ENCODE measurements at places on chromosomes 5 and 9.

DNA sequence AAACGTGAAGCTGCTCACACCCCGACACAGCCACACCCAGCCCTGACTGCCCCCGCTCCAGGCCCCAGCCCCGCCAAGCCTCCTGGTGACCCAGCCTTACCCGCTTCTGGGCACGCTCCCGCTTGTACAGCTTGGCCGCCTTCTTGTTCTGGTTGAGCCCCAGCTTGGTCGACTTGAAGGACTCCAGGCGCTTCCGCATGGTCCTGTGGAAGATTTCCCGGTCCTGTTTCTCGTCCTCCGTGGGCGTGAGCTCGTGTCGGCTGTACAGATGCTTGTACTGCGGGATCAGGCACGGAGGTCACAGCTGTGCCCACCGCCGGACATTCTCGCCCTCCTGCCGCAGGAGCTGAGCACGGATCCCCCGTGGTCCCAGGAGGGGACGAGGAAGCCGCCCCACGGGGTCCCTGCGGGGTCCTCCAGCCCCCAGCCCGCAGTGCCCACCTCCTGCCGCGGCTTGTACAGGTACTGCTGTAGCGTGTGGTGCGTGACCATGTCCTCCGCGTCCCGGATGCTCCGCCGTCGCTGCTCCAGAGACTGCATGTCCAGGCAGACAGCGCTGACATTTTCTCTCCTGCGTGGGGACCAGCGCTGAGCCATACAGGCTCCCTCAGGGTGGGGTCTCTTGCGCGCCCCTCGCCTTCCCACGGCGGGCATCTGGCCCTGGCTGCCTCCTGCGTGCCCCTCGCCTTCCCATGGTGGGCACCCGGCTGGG, 33.3 kb downstream of the EXOC3 start:
- no peak for DNase-seq

DNA sequence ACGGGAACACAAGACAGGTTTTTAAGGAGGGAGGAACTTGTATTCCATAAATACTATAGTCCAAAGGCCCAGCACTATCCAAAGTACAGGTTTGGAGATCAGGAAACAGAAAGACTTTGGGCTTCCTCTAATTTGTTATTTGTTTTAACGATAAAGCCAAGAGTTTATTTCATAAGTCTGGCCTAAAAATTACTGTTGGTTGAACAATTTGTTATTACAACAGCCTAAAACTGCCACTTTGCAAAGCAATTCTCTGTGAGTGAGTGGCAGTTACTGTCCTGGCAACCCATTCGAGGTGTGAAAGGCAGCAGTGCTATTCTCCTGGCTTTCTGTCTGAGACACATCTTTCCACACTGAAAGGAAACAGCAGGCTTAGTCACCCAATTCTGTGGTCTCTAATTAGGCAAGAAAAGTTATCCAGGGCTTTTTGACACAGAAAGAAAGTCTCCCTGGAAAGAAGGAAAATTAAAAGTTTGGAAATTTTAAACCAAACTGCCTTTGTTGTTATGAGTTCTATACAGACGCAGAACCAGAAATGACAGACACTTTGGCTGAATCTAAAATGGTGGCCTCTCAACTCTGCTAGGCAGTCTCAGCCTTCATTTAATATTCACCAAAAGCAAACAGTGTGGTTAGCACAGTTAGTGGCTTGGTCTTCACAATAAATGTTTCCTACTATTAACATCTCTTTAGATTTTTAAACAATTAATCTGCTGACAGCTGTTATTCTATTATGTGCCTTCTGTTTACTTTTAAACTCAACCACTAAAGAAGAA, 33.9 kb downstream of the PSMB7 start:
- no peak for DNase-seq

GRCh38 chr9:26567976-26568375, 324.6 kb downstream of the CAAP1 start:
- no peak for DNase-seq

DNA sequence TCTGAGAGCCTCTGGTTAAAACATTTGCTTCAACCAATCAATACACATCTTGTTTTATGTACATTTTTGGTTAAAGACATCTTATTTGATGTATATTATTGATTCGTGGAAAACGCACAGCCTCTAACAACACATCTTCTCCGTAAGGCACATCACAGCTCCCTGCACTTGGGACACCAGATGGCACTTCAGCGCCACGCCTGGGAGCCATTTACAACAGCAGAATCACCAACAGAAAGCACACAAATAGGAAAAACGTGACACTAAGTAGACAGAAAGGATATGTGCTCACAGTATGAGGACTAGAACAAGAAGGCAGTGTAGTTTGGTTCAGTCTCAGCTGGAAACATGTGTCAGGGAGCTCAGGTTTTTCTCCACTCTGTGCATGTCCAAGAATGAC, 199.7 kb downstream of the ROR2 start:
- DNase-seq: no peak

DNA sequence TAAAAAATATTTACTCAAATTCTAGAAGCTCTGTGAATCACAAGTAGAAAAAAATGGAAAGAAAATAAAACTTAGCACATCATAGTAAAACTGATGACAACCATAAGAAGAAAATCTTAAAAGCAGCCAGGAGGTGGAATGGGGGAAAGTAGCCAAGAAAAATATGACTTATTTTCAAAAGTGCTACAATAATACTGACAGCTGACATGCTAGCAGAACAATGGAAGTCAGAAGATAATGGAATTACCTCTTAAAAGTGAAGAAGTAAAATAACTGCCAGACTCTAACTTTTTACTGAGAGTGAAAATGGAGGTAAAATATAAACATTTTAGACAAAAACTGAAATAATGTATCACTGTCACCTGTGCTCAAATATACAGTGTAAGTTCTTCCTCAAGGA, 532.2 kb upstream of the SGCD start:
- no peak for DNase-seq

DNA sequence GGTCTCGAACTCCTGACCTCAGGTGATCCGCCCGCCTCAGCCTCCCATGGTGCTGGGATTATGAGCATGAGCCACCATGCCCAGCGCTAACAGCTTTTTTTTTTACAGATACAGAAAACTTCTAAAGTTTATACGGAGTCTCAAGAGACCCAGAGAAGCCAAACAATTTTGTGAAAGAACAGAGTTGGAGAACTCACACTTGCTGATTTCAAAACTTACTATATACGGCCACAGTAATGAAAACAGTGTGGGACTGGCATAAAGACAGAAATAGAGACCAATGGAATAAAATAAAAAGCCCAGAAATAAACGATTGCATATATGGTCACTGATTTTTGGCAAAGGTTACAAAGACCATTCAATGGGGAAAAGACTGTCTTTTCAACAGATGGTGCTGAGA, 85.6 kb upstream of the CACNA1B start:
- no peak for DNase-seq

DNA sequence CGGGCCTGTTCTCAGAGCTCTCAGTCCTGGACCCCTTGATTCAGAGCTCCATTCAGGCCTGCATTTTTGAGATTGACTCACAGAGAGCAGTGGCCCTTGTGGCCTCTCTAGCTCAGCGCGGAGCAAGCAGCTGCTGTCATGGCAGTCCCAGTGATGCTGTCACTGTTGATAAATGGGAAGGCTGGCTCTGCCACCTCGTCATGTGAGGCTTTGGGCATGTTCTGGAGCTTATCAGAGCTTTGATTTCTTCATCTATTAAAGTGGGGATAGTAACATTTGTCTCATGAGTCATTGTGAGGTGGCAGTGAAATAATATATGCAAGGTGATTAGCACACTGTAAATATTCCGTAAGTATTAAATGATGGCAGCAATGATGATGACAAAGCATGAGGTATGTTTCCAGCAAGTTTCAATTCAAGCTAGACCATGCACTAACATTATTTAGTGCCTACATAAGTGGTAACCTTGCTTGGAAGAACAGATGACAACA, 126.4 kb upstream of the CXCL14 start:
- no peak for DNase-seq

GRCh38 chr9:76297721-76298239, 96.4 kb downstream of the RFK start:
- no peak for DNase-seq

DNA sequence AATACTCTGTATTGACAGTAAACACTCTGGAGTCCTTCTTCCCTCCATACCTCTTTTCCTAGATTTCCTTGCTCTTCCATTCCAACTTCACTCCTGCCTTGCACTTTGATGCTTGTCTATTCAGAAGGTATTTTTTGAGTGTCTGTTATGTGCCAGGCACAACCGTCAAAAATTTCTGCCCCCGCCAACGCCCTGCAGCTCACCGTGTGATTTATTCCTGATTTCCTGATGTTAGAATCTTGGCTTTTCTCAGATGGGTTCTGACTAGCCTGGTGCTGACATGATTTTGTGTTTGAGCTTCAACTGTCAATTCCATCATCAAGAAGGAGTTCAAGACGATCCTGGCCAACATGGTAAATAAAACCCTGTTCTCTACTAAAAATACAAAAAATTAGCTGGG, 297.5 kb downstream of the AGTPBP1 start:
- no peak for DNase-seq

GRCh38 chr9:129865668-129866320, 30.5 kb downstream of the USP20 start:
- no peak for DNase-seq

- no peak for DNase-seq
Observed at GRCh38 chr9:85054017-85054416, 384.5 kb downstream of the NTRK2 start.

DNA sequence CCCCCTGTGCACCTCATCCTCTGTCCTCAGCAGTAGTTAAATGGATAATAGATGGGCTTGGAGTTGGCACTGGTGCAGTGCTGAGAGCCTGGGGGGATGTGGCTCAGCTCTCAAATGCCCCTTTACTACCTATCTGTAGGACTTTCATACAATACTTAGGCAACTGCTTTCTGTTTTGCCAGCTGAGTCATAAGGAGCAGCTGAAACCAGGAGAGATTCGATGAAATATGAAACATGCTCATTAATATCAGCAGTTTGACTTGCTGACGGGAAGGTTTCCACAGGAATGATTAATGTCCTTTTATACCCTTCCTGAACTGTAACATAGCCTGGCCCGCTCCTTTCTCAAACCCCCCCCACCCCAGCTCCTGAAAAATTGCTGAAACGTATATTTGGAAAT, 142.6 kb downstream of the SAXO1 start:
- no peak for DNase-seq

GRCh38 chr5:14153932-14154731, 11.0 kb downstream of the TRIO start:
- no peak for DNase-seq

DNA sequence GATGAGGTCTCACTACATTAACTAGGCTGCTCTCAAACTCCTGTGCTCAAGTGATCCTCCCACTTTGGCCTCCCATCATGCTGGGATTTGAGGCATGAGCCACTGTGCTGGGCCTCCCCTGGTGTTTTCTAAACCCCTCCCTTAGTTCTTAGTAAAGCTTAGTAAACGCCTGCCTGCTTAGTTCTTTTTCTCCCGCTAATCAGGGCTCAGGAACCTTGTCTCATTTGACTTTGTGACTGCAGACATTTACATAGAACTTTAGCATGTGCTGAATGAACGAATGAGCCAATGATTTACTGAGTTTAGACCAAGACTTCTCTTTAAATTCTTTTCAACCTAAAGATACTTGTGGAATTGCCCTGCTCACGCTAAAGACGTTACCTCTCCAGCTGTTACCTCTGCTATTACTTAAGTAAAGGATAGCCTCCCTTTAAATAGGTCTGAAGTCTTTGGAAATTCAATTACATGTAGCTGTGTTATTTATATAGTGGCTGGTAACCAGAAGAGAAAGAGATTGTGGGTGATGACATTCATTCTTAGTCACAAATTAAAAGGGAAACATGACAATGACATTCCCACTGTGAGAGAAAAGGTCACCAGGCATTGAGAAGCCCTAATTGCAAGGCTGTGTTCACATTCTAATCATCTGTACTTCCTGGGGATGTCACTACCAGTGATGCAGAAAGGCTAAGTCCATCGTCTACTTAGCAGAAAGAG, 18.6 kb upstream of the SUSD1 start:
- no peak for DNase-seq

GRCh38 chr5:169695919-169696490, 58.9 kb downstream of the DOCK2 start:
- no peak for DNase-seq

DNA sequence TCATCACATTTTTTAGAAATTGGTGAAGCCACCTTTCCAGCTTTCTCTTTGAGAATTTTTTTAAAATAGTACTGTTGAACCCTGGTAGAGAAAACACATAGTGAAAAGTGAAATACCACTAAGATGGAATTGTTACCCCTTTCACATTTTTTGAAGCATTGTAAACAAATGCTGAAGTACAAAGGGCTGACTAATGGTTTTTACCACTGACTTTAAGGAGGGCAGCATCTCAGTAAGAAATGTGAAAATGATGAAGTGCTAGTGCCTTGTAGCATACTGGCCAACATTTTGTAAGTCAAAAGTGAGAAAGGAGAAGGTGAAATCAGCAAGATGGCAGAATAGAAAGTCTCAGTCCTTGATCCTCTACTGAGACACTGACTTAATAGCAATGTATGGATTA, 320.6 kb downstream of the PJA2 start:
- DNase-seq: no peak

DNA sequence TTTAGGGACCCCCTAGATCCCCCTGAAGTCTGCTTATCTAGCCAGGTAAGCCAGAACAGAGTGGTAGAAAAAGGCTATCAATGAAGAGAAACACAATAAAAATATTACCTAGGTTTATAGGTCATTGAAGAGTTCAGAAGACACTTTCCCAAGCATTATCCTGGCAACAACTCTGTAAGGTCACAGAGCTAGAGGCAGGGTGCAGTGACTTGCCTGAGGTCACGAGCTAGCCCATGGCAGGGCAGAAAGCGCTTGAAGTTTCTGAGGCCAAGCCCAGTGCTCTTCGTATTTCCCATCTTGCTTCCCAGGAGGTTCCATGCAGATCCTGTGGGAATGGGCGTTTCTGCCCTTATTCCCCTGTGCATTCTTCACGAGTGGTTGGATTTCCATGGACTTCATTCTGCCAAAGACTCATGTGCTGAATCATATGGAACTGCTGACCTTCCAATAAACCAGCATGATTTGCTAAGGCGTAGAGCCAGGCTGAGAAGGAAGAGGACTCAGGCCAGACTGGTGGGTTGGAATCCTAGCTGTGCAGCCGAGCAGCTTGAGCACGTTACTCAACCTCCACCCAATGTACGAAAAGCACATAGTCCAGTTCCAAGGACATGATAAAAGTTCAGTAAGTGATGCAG, 22.1 kb downstream of the TRMO start:
- no peak for DNase-seq

- DNase-seq: no peak
Observed at GRCh38 chr5:158549311-158549710, 550.4 kb downstream of the EBF1 start.

GRCh38 chr9:126532489-126532888, 81.2 kb upstream of the LMX1B start:
- no peak for DNase-seq

- DNase-seq: no peak
Observed at GRCh38 chr9:113497051-113497450, 33.5 kb downstream of the RGS3 start.

GRCh38 chr5:102307232-102307631, 11.1 kb upstream of the SLCO4C1 start:
- DNase-seq: no peak

GRCh38 chr9:115034801-115035200, 83.2 kb downstream of the TNC start:
- DNase-seq: no peak

GRCh38 chr5:74162524-74162923, 478.0 kb downstream of the ENC1 start:
- no peak for DNase-seq

Measured in memory B cell (primary cell).